ENCODE measurements at places on chromosomes 3 and 15. TPM values are rescaled to one million over a fixed set of nuclear protein-coding genes. Genes with fewer than 3 reads are reported as not detected.

- DNase-seq: no peak
These were observed 141.9 kb downstream of the TPRA1 start for GRCh38 chr3:127448671-127449070.

DNA sequence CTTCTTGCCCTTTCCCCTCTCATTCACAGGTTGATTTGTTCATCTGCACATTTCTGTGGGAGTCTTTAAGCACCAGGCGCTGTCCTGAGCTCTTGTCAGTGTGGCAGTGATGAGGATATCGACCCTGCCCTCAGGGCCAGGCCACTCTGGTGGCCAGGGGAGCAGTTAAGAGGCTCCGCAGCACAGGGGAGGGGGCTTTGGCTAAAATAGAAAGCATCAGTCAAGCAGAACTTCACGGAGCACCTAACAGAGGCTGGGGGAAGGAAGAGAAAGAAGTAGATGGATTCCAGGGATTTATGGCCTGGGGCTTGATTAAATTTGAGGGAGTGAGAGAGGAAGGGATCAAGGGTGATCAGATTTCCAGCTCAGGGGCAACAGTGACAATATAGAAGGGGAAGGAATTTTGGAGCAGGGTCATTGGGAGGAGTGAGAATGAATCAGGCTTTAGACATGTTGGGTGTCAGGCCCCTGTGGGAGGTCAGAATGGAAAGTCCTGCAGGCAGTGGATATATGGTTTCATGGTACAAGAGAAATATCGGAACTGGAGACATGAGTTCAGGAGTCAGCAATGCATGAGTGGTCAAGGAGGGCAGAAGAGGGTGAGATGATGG lies 73.0 kb upstream of the GLCE start:
- DNase-seq: no peak

DNA sequence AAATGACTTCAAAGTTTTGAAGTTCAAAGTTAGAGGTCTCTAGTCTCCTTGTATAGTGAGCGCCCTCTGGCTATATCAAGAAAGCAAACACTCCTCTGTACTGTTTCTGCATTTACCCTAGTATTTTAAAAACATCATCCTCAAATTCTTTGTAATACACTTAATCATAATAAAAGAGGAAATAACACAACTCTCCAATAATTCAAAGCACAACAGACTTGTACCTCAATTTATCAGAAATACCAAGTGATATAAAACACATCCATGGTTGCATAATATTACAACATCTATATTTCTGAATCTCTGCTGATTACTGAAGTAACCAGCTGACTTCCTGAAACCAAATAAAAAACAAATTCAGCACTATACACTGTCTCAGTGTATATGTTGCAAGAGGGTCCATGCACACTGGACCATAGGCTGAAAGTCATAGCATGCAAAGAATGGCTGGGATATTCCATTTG lies 12.5 kb downstream of the PLOD2 start:
- DNase-seq: peak; percentile 34

- no peak for DNase-seq
These were observed 6.8 kb upstream of the SNX22 start for GRCh38 chr15:64144565-64145281.

CCR8 gene
- 0.09 TPM for polyA plus RNA-seq

GRCh38 chr15:81274931-81275707 lies 48.8 kb downstream of the STARD5 start:
- peak; percentile 73 for DNase-seq

GRCh38 chr3:23055733-23056376 lies 147.3 kb upstream of the UBE2E2 start:
- DNase-seq: no peak
